ENCODE measurements at places on chromosomes 13 and 19.

- no peak for DNase-seq
These were observed 3.6 kb upstream of the BCL3 start for GRCh38 chr19:44744871-44745332.

- no peak for DNase-seq
These were observed 27.1 kb downstream of the STK24 start for GRCh38 chr13:98549728-98550317.

DNA sequence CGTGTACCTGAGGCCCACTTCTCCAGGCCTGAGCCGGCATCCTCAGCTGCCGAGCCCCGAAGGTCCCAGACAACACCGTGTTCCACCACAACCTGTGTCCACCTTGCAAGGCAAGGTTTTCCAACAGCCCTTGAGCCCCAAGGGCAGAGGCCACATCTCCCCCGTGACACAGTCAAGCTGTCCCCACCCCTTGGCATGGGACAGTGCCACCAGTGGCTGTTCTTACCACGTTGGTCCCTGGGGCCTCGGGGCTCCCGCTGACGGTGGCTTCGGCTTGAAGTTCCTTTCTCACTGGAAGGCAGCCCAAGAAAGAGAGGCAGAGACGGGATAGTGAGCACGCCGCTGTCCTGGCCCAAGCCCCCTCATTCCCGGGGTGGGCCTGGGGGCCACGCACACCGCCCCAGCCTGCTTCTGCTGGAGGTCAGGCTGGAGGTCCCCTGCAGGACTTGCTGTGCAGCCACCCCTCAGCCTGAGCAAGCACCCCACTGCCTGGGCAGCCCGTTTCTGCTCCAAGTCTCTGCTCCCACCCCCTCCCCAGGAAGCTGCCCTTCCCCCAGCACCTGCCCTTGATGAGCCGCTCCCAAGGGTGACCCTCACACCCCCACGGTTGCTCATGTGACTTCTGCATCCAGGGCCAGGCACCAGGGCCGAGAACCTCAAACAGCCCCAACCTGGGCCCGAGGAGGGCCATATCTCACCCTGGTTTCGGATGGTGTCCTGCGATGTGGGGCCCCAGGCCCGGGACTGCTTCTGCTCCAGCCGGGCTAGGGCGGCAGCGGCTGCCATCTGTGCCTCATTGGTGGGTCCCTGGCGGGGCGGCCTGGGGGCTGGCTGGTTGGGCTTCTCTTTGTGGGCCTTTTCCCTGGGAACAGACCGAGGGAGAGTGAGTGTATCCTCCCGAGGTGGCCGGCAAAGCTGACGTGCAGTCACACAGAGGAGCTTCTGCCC is 4.1 kb downstream of the UBXN6 start:
- no peak for DNase-seq

GRCh38 chr19:39103151-39103550 is 19.0 kb downstream of the ACP7 start:
- DNase-seq: no peak

GRCh38 chr13:27665761-27666160 is 44.1 kb downstream of the POLR1D start:
- DNase-seq: no peak

All from endothelial cell (in vitro differentiated cells).